Cortex of kidney (tissue), 1 donor: ENCODE measurements at places on chromosomes 6 and 20.

GRCh38 chr6:26330859-26331217 lies 34.2 kb upstream of the BTN3A2 start:
- no peak for DNase-seq

GRCh38 chr6:166969390-166970002 lies 13.1 kb upstream of the RNASET2 start:
- DNase-seq: no peak

DNA sequence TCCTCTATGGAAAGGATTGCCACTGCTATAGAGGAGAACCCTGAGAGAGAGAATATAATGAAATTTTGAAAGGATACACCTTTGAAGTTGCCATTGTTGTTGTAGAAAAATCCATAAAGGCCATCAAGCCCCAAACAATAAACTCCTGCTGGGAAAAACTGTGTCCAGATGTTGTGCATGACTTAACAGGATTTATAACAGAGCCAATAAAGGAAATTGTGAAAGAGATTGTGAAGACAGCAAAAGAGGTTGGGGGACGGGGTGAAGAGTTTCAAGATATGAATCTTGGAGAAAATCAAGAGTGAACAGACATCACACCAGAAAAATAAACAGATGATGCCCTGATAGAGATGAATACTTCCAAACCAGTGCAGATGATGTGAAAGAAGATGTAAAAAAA lies 396.4 kb downstream of the BCKDHB start:
- no peak for DNase-seq

GRCh38 chr20:10994991-10995700 lies 321.3 kb upstream of the JAG1 start:
- DNase-seq: no peak

DNA sequence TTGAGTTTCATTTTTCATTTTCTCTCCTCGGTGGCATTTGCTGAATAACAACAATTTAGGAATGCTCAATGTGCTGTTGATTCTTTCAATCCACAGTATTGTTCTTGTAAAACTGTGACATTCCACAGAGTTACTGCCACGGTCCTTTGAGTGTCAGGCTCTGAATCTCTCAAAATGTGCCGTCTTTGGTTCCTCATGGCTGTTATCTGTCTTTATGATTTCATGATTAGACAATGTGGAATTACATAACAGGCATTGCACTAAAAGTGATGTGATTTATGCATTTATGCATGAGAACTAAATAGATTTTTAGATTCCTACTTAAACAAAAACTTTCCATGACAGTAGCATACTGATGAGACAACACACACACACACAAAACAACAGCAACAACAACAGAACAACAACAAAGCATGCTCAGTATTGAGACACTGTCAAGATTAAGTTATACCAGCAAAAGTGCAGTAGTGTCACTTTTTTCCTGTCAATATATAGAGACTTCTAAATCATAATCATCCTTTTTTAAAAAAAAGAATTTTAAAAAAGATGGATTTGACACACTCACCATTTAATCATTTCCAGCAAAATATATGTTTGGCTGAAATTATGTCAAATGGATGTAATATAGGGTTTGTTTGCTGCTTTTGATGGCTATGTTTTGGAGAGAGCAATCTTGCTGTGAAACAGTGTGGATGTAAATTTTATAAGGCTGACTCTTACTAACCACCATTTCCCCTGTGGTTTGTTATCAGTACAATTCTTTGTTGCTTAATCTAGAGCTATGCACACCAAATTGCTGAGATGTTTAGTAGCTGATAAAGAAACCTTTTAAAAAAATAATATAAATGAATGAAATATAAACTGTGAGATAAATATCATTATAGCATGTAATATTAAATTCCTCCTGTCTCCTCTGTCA lies 88.1 kb downstream of the SNAP25 start:
- DNase-seq: no peak

- DNase-seq: no peak
Measured at GRCh38 chr6:74902089-74902488, 303.8 kb downstream of the COL12A1 start.

GRCh38 chr6:156703719-156704118 lies 73.5 kb upstream of the ARID1B start:
- no peak for DNase-seq

GRCh38 chr6:131694832-131695426 lies 6.3 kb downstream of the OR2A4 start:
- no peak for DNase-seq
